Forelimb muscle (tissue), 1 donor: ENCODE measurements at places on chromosomes 7 and 10. TPM values are rescaled to one million over a fixed set of nuclear protein-coding genes. Genes with fewer than 3 reads are reported as not detected.

The TMEM139 gene
- 1.0 TPM for polyA plus RNA-seq

The COL17A1 gene
- 0.23 TPM for polyA plus RNA-seq

The TCERG1L gene
- 0.22 TPM for polyA plus RNA-seq

The NRP1 gene
- polyA plus RNA-seq: 91.0 TPM

The CALN1 gene
- 1.6 TPM for polyA plus RNA-seq

The INMT gene
- 8.3 TPM for polyA plus RNA-seq

The PTF1A gene
- polyA plus RNA-seq: not detected

The MAGI2 gene
- 3.7 TPM for polyA plus RNA-seq

The LMOD2 gene
- polyA plus RNA-seq: 326 TPM

The EPHB4 gene
- polyA plus RNA-seq: 38.8 TPM

The SP8 gene
- 0.04 TPM for polyA plus RNA-seq

The SEMA3A gene
- 20.3 TPM for polyA plus RNA-seq

The NAT16 gene
- not detected for polyA plus RNA-seq

The SLC18A2 gene
- polyA plus RNA-seq: 0.29 TPM

The LAMB1 gene
- 406 TPM for polyA plus RNA-seq

- DNase-seq: no peak
Measured at GRCh38 chr7:24496036-24496435, 77.2 kb upstream of the PALS2 start.

DNA sequence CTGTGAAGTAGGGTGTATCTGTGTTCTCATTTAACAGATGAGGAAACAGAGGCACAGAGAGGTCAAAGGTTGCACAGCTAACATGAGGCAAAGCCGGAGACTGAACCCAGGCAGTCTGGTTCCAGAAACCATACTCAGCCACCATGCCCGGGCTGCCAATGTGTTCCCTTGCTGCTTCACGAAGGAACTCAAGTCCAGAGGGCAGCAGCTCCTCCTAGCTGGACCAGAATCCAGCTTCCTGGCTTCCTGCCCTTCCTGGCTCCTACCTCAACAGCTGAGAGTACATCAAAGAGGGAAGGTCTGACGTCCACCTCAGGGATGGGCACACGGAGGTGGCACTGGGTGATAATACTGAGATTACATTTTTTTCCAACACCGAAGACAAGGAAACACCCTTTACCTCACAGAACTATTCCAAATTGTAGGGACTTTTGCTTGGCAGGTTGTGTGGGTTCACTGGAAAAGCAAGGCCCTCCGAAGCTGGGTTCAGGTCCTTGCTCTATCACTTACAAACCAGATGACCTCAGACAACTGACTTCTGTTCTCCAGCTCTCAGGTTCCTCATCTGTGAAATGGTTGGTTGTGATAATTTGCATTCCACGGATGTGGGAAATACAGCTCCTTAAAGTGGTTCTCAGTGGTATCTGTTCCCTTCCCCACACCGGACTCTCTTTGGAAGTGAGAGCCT, 154.1 kb upstream of the ZMIZ1 start:
- DNase-seq: no peak

DNA sequence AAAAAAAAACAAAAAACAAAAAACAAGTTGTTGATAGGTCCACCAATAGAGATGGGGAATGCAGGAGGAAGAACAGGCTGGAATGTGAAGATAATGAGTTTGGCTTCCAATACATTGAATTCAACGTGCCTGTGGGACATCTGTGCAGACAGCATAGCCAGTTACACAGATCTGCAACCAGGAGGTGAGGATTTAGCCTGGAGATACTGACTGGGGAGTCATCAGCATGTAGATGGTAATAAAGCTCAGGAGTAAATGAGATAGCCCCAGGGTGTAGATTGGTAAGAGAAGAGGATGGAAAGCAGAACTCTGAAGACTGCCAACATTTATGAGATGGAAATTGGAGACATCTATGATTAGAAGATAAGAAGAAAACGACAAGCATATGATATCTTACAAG, 4.7 kb upstream of the TRIM8 start:
- no peak for DNase-seq

DNA sequence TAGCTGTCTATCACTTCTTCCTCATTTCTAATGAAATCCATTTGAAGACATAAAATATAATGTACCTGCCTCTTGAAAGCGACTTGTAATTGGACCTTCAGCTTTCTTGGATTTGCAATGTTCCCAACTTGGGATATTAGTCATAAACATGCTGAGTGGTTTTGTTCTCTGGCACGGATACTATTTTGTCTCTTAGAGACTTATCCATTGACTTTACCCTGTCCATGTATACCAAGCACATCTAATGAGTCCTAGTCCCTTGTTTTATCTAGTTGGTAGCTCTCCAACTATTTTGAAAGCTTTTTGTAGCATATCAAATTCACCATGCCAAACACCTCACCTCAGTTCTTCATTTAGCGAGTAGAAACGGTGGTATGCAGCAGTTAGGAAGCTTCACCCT, 18.9 kb downstream of the PLEKHS1 start:
- no peak for DNase-seq

GRCh38 chr10:3982746-3983442, 197.9 kb upstream of the KLF6 start:
- no peak for DNase-seq

DNA sequence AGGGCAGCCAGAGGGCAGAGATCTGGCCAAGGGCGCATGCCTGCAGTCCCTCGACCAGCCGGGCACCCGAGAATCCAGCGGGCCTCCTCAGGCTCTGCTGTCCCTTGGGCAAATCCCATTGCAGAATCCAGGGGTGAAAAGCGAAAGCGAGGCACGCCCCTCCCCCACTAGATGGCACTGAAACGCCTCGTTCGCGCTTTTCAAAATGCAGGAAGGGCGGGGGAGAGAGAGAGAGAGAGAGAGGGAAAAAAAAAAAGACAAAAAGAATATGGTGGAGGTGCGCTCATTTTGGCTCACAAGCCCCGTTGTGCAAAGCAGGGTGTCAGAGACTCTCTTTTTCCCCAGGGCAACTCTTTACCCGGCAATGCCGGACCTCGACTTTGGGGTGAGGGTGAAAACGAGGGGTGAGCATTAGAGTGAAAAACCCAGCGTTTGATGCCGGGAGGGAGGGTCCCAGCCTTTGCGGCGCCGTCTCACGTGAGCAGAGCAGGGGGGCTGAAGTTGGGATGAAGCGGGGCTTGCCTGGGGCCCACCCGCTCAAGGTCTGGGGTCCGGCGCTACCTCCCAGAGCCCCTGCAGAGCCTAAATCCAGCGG, 2.5 kb upstream of the TMEM178B start:
- DNase-seq: no peak

- DNase-seq: no peak
Measured at GRCh38 chr10:108755646-108756045, 1167.7 kb downstream of the XPNPEP1 start.

- DNase-seq: no peak
Measured at GRCh38 chr7:6653071-6654003, 16.2 kb downstream of the ZNF316 start.

GRCh38 chr10:22737587-22737986, 23.2 kb upstream of the PIP4K2A start:
- no peak for DNase-seq

- no peak for DNase-seq
Measured at GRCh38 chr10:77027141-77027540, 610.5 kb downstream of the KCNMA1 start.

GRCh38 chr10:110399106-110399964, 94.6 kb upstream of the SMNDC1 start:
- DNase-seq: no peak

DNA sequence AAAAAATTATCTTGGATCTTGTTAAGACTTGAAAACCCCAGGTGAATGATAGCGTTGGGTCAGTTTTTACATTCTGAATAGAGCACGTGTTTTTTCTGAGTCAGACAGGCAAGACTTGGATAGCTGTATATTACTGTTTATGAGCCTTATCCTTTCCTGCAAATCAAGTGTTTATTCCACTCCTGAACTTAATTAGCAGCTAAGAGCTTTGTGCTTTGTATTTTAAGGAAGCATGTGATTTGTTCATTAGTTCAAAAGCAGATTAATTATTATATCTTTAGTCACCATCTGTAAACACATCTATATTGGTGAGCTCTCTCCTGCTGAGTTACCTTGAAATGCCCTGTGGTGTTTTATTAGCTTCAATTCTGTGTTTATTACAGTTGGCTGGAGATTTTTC, 98.6 kb upstream of the PRPS1L1 start:
- no peak for DNase-seq

- DNase-seq: no peak
Measured at GRCh38 chr10:73786512-73786885, 1.1 kb downstream of the ZSWIM8 start.

DNA sequence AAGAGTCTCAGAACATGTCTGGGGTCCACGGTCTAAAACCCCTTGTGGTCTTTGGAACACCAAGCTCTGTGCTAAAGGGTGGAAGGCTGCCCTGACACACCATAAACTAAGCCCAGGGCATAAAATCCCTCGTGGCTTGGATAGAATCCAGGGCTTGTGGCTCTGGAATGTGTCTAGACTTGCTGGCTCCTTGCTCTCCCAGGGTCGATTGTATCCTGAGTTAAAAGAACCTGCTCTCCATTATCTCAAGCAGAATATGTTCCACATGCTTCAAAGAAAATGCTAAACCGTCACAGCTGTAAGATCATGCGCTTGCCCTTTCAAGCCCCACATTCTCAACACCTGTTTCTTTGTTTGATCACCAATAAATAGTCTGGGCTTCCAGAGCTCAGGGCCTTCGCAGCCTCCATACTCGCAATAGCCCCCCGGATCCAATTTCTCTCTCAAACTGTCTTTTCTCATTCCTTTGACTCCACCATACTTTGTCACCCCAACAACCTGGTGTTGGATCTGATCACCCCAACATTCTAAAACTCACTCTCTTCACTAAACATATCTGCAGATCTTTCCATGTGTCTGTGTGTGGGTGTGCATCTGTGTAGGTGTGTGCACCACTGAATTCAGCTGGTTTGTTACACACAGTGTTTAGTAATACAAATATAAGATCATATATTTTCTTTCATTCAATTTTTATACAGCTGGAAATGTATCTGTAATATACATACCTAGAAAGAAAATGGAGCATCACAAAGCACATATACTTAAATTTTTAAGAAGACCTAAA, 238.5 kb downstream of the ZMYND11 start:
- no peak for DNase-seq

- peak; percentile 60 for DNase-seq
Measured at GRCh38 chr10:132588301-132589013, 50.9 kb downstream of the INPP5A start.

DNA sequence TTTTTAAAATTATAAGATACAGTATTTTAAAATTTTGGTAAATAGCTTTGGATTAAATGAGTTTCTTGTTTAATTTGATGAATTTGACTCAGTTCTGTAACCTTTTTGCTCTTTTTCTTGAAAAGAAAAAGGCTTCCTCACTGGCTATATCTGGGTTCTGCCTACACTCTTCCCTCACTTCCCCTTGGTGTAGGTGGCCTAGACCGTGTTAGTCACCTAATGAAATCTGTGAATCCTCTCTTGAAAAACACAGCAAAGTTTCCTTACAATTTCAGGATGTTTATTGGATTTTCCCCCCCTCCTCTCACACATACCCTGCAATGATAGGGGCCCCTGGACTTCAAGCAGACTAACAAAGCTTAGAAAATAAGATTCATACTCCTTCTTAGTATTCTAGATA, 231.6 kb downstream of the ADK start:
- DNase-seq: no peak

- no peak for DNase-seq
Measured at GRCh38 chr10:83995738-83996331, 143.5 kb upstream of the GHITM start.

DNA sequence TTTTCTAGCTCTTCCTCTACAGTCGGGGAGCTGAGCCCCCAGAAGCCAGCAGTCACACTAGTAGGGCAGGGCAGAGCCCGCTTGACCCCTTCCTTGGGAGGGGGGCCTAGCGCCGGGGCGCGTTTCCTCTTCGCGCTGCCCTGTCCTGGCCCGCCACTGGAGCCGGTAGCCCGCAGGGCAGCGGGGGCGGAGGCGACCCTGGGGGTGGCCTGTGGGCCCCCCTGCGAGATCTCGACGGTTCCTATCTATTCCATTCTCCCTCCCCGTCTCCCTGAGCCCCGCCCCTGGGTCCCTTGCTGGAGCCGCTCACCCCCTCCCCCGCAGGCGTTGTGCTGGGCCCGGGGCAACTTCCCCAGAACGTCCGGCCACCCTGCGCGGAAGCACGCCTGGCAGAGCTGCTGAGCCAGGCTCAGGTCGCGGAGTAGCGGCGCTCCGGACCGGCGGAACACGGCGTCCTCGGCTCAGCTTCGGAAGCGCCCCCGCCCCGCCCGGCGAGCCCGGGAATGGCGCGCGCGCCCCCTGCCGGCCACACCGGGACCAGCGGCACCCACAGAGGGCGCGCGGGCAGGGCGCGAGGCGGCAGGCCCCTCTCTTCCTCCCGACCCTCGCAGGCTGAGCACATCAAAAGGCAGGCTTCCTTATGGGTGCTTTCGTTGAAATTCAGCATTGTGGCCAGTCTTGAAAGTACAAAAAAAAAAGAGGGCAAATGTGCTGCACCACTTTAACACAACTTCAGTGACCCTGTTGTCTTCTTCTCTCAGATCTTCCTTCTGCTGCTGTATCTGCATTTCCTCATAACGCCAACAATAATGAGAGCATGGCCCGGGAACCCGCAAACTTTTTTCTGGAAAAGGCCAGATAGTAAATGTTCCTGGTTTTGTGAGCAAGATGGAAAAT, 327.6 kb downstream of the TNS3 start:
- no peak for DNase-seq

DNA sequence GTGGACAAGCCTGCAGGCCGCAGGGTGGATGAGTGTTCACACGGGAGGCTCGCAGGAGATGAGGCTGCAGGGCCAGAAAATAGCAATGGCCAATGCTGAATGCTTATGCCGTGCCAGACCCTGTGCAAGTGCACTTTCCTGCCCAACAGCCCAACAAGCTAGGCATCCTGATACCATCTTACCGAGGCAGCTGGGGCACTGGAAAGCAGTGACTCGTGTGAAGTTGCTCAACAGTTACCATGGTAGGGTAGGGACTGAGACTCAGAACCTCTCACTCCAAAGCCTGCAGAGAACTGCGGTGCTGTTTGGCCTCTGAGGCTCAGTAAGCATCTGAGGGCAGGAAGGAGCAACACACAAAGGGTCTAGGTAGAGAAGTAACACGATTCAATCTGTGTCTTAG, 43.7 kb downstream of the JAZF1 start:
- DNase-seq: no peak

- no peak for DNase-seq
Measured at GRCh38 chr10:133526957-133527588, at the start of gene CYP2E1. TSS of gene CYP2E1 (plus strand) at chr10:133527363. CDS start at chr10:133527396, 33 bp downstream.

- DNase-seq: no peak
Measured at GRCh38 chr7:138992052-138992531, 10.9 kb upstream of the KIAA1549 start.

DNA sequence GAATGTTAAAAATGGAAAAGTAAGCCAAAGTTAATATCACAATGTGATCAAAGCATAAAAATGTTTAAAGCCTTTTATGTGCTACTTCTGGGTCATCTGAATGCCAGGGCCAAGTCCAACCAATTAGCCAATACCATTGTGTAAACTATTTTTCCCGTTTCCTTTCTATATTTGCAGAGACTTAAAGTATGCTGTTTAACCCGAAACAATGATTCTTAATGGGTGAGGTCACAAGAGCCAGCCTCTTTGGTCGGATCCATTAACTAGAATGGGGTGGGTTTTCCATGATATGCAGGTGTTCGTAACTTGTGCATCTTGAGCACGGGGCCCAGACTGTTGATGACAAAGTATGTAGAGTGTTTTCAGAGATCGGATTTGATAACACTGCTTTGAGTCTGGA, 111.3 kb upstream of the IGFBP3 start:
- DNase-seq: no peak

GRCh38 chr10:124367936-124368335, 50.8 kb downstream of the OAT start:
- DNase-seq: no peak

GRCh38 chr10:74078037-74078436, 72.6 kb downstream of the AP3M1 start:
- no peak for DNase-seq
